Putamen (tissue), 1 donor: ENCODE measurements at places on chromosomes 12 and 14.

DNA sequence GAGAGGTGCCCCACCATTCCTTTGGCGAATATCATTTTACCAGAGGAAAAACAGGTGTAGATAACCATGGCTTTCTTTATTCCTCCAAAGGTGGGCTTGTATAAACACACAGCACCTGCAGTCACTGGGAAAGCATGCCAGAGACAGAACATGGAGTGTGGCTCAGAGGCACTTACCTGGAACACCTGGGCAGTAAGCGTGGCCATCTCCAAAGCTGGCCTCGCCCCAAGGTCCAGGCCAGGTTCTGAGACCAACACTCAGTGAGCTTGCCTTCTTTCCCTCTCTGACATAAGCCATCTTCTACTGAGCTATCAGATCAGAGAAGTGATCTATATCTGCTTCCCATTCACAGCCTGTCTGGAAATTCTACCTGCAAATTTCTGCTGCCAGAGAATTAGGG is 70.5 kb downstream of the NUAK1 start:
- no peak for DNase-seq

DNA sequence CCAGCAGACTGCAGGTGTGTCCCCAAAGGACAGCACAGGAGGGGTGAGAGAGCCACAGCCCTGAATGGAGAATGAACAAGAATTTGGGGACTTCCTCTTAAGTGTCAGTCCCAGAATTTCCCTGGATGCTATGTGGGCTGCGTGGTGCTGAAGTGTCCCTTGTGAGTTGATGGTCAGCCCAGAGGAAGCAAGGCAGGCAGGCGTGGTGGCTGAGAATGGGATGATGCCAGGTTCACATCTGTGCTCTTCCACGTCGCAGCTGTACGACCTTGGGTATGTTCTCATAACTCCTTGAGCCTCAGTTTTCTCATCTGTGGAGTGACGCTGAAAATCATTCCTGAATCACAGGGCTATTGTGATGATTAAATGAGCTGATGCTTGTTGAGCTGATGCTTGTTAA is 62.1 kb upstream of the GPATCH2L start:
- DNase-seq, result no peak

GRCh38 chr12:108342985-108343384 is 3.9 kb upstream of the CMKLR1 start:
- DNase-seq, result no peak

- DNase-seq, result no peak
These were observed 77.0 kb downstream of the SEC23A start for GRCh38 chr14:39025810-39026627.

DNA sequence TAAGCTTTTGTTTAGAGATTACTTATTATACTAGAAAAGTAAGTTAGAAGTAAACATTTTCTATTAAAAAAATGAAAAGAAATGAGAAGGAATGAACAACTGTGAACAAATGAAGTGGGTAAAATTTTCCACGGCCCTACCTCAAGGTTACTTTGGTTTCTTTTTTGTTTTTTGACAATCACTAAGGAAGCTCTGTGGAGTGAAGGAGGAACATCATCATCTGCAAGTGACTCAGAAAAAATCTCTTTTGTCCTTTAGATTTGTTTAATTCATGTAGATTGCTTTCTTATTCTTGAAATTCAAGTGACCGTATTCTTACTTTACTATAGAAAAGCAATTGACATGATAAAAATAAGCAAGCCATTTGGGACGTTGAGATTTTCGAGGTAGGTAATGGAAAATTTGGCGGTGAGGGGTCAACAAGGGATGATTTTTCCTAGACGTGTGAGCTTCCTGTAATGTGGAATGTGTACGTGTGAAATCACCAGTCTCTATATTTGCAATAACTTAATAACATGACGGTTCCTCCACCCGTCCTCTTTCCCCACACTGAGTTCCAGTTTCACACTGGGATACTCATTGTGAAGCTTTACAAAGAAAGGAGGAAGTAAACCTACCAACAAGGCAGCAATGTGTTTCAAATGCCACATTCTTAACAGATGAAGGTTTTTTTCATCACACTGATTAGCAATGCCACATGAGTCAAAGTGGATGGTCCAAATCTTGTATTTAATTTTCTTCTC is 62.3 kb upstream of the EGLN3 start:
- no peak for DNase-seq

- DNase-seq, result no peak
These were observed 99.7 kb upstream of the EGLN3 start for GRCh38 chr14:34050606-34051005.

DNA sequence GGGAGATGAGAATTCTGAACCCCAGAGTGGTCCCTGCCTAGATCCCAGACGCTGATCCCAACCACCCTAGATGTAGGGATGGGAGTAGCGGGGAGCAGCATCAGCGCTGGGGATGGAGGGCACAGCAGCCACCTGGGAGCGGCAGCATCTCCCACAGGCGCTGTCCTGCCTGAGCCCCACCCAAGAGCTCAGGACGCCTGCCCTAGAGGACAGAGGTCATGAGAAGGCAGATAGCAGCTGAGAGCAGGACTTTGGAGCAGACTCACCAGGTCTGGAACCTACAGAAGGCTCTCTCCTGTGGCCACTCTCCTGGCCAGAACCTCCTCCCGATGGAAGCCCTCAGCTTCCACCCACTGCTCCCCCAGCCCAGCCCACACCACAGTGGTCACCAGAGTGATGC is 7.2 kb downstream of the CCDC85C start:
- DNase-seq, result no peak

GRCh38 chr14:96363751-96364336 is 518 bp downstream of the GSKIP start:
- peak; percentile 26 for DNase-seq

DNA sequence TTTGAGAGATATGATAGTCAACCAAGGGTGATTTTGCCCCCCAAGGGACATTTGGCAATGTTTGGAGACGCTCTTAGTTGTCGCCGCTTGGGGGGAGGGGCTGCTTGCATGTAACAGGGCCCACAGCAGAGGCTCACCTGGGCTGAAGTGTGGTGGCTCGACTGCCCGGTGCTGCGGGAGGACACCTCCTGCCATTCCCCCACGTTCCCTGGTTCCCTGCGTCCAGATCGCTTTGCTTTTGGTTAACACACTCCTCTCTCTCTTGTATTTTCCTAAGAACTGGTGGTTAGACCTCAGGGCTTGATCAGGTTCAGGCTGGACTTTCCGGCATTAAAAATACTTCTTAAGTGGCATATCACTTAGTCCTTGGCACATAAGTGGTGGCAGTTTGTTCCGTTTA is 18.9 kb downstream of the PPP2R5C start:
- DNase-seq, result no peak

GRCh38 chr14:32023540-32023939 is 53.6 kb upstream of the ARHGAP5 start:
- DNase-seq, result no peak

GRCh38 chr14:60087668-60088067 is 4.1 kb upstream of the PCNX4 start:
- DNase-seq, result no peak

DNA sequence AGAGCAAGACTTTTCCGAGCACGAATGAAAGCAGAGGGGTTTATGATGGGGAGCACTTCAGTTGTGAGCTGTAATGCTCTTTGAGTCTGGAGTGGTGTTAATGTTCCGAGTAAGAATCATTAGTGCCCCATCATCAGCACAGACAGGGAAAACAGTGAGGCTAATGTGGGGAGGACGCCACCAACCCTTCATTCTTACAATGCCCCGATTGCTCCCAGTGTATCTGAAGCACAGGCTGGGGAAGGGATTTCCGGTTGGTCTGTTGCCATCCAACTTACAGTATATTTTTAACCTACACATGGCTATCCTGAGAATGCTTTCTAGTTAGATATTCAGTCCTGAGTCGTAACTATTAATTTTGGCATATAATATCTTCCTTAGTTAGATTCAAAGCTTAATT is 141.6 kb downstream of the APAF1 start:
- DNase-seq, result no peak

GRCh38 chr14:104187121-104187889 is 48.9 kb downstream of the KIF26A start:
- DNase-seq, result no peak

- DNase-seq, result no peak
These were observed 8.7 kb downstream of the PGAM5 start for GRCh38 chr12:132719141-132719953.

GRCh38 chr14:76923431-76924370 is 97.5 kb downstream of the LRRC74A start:
- DNase-seq, result no peak

DNA sequence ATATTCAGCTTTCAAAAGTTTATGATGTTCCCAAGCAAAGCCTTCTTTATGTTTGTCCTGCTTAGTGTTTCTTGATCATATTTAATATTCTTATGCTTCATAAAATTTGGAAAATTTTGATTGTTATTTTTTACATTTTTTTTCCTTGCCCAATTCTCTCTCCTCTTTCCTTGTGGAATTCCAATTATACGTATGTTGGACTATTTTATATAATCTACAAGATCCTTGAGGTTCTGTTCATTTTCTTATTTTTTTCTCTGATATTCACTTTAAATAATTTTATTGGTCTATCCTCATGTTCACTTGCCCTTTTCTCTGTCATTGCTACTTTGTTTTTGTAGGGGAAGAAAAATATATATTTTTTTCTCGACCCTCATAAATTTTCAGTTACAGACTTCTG is 167.7 kb downstream of the DYRK2 start:
- DNase-seq, result no peak
